IMR-90 (cell line): ENCODE measurements at places on chromosomes 5 and 9. TPM values are rescaled to one million over a fixed set of nuclear protein-coding genes. Genes with fewer than 3 reads are reported as not detected.

- H3K4me3 ChIP-seq, result no peak overlapping the region
- DNase-seq, result peak; percentile 84
- H3K4me1 ChIP-seq, result peaks cover 19% of the 10 kb centered on the region
These were observed 151.5 kb upstream of the NR3C1 start for GRCh38 chr5:143554918-143555477.

Gene MEIKIN
- not detected in 2 replicates for total RNA-seq

- H3K36me3 ChIP-seq, result no peaks in the 10 kb centered on the region
- H3K4me1 ChIP-seq, result no peaks in the 10 kb centered on the region
- DNase-seq, result no peak
These were observed 148.0 kb downstream of the ERCC6L2 start for GRCh38 chr9:96023486-96023885.

Gene HAPLN1
- total RNA-seq, result under 0.01 and 0.56 TPM in 2 replicates

DNA sequence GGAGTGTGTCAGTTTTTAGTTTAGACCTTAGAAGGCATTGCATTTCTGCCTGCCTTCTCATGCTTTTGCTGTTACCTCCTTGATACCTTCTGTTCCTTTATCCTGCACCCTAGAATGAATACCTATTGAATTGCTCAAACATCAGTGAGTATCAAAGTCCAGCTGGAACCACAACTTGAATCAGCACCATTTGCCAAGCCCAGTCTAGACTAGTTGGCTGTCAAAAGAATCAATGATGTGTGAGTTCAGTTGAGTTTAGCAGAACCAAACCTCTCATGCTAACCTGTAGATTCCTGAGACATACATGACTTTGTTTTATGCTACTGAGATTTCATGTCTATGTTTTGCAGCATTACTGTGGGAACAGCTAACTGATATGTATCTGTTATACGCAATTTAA is 116.6 kb downstream of the FAM170A start:
- H3K27me3 ChIP-seq, result no peaks in the 10 kb centered on the region
- H3K27ac ChIP-seq, result no peak overlapping the region
- H3K4me3 ChIP-seq, result no peak overlapping the region
- H3K4me1 ChIP-seq, result no peaks in the 10 kb centered on the region
- no peak for DNase-seq
- H3K36me3 ChIP-seq, result no peaks in the 10 kb centered on the region

- H3K4me1 ChIP-seq, result no peaks in the 10 kb centered on the region
- DNase-seq, result peak; percentile 25
- H3K36me3 ChIP-seq, result no peaks in the 10 kb centered on the region
- H3K27ac ChIP-seq, result no peak overlapping the region
- no peak overlapping the region for H3K4me3 ChIP-seq
These were observed 500.0 kb downstream of the DIRAS2 start for GRCh38 chr9:90142580-90142979.
